ENCODE measurements at places on chromosomes 2 and 18. TPM values are rescaled to one million over a fixed set of nuclear protein-coding genes. Genes with fewer than 3 reads are reported as not detected.

The TCF23 gene
- not detected for total RNA-seq

The DSG3 gene
- total RNA-seq: not detected

The CYP27C1 gene
- not detected for total RNA-seq

The PSD4 gene
- total RNA-seq: 198 TPM

DNA sequence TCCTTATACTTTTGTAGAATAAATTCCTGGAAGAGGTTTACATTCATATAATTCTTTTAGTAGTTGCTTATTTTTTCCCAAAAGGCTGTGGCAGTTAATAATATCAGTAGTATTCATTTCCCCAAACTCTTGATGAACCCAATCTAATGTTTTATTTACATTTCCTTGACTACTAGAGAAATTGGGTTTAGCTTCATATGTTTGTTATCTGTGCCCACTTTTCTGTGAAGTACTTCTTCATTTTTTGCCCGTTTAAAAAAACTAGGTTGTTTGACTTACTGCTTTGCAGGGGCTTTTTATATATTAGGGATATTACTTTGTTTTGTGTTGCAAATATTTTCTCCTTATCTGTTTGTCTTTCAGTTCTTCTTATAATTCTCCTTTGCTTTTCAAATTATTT, 17.2 kb downstream of the RALB start:
- no peak overlapping the region for H3K27ac ChIP-seq
- H3K36me3 ChIP-seq: peaks cover 16% of the 10 kb centered on the region
- H3K27me3 ChIP-seq: no peaks in the 10 kb centered on the region
- H3K4me3 ChIP-seq: no peak overlapping the region
- peaks cover 31% of the 10 kb centered on the region for H3K4me1 ChIP-seq
- no peak for DNase-seq

GRCh38 chr2:131724019-131724418, 196.3 kb downstream of the CCDC74A start:
- no peak overlapping the region for H3K4me3 ChIP-seq
- DNase-seq: no peak
- no peaks in the 10 kb centered on the region for H3K27me3 ChIP-seq

- H3K36me3 ChIP-seq: no peaks in the 10 kb centered on the region
- no peak overlapping the region for H3K27ac ChIP-seq
- H3K4me1 ChIP-seq: no peaks in the 10 kb centered on the region
- H3K27me3 ChIP-seq: peaks cover 8% of the 10 kb centered on the region
- no peak for DNase-seq
These were observed 552.0 kb downstream of the IRS1 start for GRCh38 chr2:226247289-226248275.

All from activated naive CD8-positive, alpha-beta T cell treated with anti-CD3 and anti-CD28 coated beads for 36 hours (primary cell).